GM10248 (cell line): ENCODE measurements at places on chromosomes 12 and 14.

DNA sequence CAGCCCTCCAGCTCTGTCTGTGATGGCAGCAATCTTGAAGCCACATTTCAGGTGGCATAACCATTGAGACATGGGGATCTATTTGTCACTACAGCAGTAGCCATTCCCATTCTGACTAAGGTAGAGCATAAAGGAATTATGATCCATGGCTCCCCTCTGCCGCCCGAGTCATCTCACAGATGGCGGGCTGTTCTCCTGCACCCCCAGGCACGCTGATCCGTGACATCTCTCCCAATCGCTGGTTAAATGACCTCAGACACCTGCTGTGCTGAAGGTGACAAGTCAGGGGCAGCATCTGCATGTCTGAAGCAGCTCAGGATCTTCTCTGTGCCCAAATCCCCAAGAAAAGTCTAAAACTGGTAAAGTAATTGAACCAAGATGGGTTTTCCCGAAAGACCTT lies 124.3 kb downstream of the ZFP36L1 start:
- DNase-seq: no peak

DNA sequence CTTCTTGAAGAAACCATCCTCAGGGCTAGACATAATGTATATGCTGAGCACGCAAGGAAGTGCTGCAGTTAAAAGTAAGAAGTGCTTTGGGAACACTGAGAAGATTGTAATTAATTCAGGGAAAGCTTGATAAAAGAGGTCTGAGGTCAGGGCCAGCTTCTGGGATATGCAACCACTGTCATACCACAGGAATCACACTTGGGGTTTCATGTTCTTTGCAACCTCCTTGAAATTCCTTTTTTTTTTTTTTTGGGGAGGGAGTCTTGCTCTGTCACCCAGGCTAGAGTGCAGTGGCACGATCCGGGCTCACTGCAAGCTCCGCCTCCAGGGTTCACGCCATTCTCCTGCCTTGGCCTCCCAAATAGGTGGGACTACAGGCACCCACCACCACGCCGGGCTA lies 6.9 kb downstream of the PAH start:
- DNase-seq: no peak

DNA sequence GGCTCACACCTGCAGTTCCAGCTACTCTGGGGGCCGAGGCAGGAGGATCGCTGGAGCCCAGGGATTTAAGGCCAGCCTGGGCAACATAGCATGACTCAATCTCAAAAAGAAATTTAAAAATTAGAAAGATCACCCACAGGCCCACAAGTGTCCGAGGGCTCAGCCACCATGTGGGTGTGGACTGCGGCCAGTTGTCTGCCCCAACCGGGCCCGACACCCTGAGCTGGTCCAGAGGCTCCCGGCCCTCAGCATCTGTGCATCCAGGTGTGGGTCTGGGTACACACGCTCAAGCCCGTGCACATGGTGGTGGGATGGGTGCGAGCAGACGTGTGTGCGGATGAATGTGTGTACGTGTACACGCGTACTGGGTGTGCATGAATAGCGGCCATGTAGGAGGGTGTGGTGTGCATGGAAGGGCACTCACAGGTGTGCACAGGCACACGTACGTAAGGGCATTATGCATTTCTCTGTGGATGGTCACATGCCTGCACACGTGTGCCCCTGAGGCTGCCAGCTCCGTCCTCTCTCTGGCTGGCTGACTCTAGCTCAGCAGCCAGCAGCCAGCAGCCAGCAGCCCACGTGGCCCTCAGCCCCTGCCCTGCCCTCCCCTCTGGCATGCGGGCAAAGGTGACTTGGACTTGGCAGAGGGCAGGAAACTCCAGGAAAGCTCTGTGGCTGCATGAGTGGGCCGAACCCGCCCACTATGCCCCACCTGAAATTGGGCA lies 23.3 kb upstream of the NUDT14 start:
- DNase-seq: no peak

DNA sequence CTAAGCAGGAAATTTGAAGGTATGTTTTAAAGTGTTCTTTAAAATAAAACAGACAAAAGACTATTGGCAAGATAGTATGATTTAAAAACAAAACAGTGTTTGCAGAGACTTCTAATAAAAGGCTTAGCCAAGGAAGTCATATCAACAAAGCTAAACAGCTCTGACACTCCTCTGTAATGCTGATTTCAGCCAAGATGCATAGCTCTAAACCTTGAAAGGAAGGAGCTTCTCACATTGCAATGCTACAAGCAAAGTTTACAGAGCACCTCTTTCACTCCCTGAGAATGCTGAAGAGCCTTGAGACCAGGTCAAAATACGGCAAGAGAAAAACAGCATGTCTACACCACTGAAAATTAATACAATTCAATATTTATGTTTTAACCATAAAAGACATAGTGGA lies 51.8 kb downstream of the PARP11 start:
- no peak for DNase-seq

DNA sequence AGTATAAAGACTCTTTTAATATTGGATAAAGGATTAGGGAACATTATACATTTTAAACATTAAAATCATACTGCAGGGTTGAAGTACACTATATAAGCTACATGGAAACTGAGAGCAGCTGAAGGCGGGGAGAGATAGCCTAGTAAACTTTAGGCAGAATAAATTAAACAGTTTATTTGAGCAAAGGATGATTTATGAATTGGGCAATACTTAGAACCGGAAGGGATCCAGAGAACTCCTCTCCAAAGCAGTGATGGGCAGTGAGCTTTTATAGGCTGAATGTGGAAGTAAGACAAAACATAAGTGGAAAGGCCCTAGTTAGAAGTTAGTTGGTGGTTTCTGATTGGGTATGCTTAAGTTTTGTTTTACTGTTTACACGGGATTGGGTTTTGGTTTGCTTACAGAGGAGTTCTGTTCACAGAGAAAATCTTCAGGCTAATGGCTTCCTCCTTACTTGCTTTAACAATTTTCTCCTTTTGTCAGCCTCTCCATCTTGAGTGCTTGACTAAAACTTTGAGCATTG lies 18.9 kb downstream of the LEMD3 start:
- DNase-seq: no peak

DNA sequence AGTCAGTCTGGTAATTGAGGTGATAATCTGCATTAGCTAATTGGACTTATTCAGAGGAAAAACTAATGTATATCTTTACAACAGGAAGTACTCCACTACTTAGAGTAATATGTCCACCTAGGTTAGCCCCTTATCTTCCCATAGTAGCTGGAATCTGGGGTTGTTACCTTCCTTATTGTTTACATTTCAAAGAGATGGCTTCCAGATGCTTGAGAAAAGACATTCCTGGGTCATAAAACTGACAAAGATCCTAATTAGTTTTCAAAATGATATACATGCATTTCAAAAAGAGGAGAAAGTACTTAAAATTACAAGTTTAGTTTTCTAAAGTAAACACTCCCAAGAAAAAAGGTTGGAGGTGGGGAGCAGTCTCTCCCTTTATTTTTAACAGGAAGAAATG lies 78.1 kb downstream of the RPL10L start:
- DNase-seq: no peak

- no peak for DNase-seq
Measured at GRCh38 chr14:70265422-70265821, 76.7 kb upstream of the SLC8A3 start.

- DNase-seq: no peak
Measured at GRCh38 chr12:107704041-107704440, 18.4 kb downstream of the PWP1 start.

GRCh38 chr12:3604748-3605586 lies 114.0 kb downstream of the PRMT8 start:
- no peak for DNase-seq
